IPS DF 6.9 (cell line): ENCODE measurements at places on chromosomes 3 and 15.

- no peak for DNase-seq
Measured at GRCh38 chr3:38147421-38147820, 9.0 kb downstream of the MYD88 start.

DNA sequence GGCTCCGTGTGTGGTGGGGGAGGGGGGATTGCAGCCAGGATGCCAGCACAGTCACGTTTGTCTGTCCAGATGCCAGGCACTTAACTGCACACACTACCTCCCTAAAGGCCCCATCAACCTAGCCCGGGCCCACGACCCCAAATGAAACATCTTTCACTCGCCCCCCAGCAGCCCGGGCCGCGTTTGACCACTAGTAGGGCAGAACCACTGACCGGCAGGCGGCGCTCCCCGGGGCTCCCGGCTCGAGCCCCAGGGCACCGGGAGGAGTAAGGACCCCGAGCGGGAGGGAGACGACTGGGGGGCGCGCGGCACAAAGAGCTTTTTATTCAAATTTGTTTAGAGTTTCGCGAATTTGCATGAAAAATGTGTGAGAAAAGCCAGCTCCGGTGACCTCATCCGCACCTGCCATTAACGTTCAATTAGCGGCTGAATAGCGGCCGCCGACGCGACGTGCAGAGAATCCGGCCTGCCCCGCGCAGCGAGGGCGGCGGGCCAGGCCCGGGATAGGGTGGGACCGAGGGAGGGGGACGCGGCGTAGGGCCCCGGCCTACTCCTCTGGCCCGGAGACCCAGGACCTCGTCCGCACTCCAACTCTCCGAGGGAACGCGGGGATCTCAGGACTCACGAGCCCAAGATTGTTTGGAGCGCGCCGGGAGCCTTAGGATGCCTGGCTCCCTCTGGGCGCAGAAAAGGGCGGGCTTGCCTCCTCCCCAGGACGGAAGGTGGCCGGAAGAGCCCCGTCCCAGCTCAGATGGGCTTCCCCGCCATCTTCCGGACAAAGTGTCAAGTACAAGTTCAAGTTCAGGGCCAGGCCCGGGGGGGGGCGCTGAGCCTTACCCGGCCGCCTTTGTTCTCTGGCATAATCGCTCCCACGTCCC, 64.9 kb upstream of the POLG start:
- no peak for DNase-seq

- DNase-seq: no peak
Measured at GRCh38 chr3:13266005-13266404, 154.1 kb downstream of the NUP210 start.

DNA sequence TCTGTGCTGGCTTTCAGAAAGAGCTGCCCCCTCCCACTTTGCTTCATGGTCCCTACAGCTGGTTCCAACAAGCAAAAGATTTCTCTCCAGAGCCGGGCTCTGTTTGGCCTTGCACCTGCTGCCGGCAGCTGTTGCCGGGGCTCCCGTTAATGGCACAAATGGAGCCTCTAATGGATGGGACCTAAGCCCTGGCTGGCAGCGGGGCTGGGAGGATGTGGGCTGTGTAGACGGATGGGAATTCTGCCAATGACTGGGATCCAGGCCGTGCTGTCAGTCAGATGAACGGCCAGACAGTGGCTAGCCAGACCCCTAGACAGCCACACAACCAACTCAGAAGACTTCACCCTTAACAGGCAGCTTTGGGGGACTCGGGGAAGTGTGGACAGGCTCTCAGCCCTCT, 88.0 kb downstream of the RPLP1 start:
- DNase-seq: no peak

DNA sequence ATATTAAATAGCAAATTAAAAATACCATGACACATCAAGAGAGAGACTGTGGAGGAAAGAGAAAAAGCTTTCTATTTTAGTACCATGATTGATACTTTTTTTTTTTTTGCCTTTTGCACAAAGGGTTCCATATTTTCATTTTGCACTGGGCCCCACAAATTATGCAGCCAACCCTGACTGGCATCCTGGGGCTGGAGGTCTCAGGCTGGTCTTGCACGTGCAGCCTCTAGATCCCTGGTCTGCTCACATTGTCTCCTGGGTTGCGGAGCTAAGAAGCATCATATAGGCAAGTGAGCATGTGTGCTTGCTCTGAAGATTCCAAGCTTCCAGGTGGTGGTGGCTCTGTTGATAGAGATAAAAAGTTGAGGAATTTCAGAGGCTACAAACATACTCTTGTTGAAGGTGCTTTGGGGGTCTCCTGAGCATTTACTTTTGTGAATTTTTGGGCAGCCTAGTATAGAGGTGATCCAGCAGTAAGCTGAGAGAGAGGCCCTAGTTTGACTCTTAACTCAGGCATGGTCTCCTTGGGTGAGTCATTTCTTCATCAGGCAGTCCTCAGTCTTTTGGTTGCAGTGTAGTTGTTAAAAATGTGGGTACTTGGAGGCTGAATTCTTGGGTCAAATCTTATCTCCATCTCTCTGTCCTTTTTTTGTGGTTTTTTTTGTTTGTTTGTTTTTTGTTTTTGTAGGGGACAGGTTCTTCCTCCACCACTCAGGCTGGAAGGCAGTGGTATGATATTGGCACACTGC, 31.3 kb downstream of the SMAD3 start:
- DNase-seq: no peak

GRCh38 chr15:41955807-41956525, 16.4 kb downstream of the EHD4 start:
- no peak for DNase-seq

- DNase-seq: no peak
Measured at GRCh38 chr3:13474776-13475303, 5.3 kb upstream of the HDAC11 start.

- no peak for DNase-seq
Measured at GRCh38 chr3:151075869-151076562, 9.4 kb upstream of the MED12L start.

GRCh38 chr3:129239991-129240390, 9.4 kb upstream of the COPG1 start:
- no peak for DNase-seq

GRCh38 chr3:69811452-69812401, 72.5 kb downstream of the MITF start:
- DNase-seq: no peak

DNA sequence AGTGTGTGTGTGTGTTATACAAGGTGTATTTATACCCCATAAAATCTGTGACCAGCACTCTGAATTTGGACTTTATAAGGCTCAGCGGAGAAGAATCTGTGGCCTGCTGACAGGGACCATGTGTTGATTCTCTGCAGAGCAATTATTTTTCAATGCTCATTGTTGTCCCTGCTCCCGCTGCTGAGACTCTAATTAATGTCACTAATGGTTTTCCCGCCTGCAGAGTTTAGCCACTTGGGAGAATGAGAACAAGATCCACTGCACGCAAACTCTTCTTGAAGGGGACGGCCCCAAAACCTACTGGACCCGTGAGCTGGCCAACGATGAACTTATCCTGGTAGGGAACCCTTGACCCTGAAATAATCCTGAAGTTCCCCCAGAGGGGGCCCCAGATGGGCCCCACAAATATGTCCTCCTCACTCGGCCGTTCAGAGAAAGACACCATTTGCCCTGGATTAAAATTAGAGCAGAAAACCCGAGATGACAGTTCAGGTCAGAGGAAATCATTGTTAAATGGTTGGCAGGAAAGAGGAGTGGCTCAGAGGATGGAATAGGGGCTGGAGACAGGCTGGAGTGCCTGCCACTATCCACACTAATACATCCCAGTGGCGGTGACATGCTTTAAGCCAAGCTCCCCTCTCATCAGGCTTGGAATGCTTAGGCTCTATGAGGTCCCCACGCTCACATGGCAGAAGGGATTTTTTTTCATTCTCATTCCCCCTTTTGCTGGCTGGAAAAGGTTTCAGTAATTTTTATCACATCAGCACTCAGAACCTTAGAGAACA, 3.3 kb downstream of the CRABP1 start:
- DNase-seq: no peak

GRCh38 chr3:76107935-76108570, 322.7 kb upstream of the ZNF717 start:
- DNase-seq: peak; percentile 13

- no peak for DNase-seq
Measured at GRCh38 chr3:66527246-66527645, 26.4 kb upstream of the LRIG1 start.

GRCh38 chr3:177810162-177810623, 612.9 kb upstream of the TBL1XR1 start:
- DNase-seq: no peak

GRCh38 chr3:35522450-35522849, 116.9 kb upstream of the ARPP21 start:
- DNase-seq: no peak

- no peak for DNase-seq
Measured at GRCh38 chr3:172260381-172260780, 187.9 kb downstream of the GHSR start.
